ENCODE measurements at places on chromosomes 7 and 10.

- H3K27ac ChIP-seq, result no peak overlapping the region
- no peaks in the 10 kb centered on the region for H3K36me3 ChIP-seq
- peak; percentile 38 for DNase-seq
- no peak overlapping the region for H3K4me3 ChIP-seq
- no peaks in the 10 kb centered on the region for H3K4me1 ChIP-seq
These were observed 129.4 kb downstream of the SLC16A9 start for GRCh38 chr10:59580026-59580863.

GRCh38 chr7:121329191-121330052, 622 bp downstream of the WNT16 start:
- DNase-seq, result peak; percentile 38
- no peaks in the 10 kb centered on the region for H3K36me3 ChIP-seq

DNA sequence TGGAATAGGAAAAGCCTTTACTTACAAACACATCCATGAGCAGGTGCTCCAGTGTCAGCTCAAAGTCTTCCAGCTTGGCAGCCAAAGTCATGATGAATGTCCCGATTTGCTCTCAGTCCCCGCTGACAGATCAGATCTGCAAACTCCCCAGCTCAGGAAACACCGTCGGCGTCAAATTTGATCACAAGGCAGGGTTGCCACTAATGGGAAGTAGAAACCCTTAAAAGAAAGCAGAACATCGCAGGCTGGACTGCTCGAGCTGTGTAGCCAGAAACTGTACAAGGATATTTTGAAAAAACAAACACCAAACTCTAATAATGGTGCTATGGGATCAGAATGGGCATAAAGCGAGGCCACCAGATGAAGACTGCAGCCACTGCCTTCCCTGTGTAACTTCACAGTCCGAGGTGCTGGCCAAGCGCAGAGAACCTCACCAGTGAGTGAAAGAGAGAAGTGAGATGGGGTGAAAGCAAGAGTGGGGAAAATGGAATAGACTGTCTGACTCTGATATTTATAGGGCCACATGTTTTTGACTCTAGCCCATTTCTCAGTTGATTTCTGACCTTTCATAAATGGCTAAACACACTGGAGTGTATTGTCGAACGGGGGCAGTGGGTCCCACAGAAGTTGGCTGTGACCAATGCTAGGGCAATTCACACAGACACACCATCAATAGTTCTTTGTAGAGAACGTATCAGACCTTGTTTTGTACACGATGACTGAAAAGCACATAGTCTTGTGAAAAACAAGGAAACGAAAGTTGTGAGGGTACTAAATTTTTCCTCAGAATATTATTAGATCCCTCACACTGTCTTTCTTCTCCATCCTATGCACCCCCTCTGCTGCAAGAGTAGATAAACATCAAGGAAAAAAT, 306.2 kb downstream of the FRMD4A start:
- H3K36me3 ChIP-seq, result no peaks in the 10 kb centered on the region
- H3K27me3 ChIP-seq, result peaks cover 7% of the 10 kb centered on the region
- no peak overlapping the region for H3K4me3 ChIP-seq
- DNase-seq, result peak; percentile 37
- H3K4me1 ChIP-seq, result peaks cover 12% of the 10 kb centered on the region

DNA sequence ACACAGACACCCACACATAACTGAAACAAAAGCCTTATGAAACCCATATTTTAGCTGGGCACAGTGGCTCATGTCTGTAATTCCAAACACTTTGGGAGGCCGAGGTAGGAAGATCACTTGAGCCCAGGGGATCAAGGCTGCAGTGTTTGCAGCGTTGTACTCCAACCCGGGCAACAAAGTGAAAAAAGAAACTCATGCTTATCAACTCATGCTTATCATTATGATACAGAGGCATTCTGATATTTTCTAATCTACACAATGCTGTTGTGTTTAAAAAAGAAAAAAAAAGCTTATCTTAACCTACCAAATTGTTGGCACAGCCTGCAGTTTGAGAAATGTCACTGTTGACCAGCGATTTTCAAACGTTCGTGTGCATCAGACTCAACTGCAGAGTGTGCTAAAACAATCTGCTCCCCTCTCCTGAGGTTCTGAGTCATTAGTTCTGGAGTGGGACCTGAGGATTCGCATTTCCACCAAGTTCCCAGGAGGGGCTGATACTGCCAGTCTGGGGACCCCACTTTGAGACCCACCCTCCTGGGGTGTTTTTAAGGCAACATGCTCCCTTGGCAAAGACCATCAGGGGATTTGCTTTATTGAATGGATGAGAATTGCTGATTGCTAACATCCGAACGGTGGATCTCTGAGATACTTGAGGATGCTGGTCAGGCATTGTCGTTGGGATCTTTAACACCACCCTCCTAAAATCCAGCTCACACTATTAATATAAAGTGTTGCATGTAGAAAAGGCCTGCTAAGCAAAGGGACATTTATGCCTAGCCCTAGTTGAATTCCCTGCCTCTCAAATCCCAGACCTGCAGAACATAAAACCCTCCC, 16.2 kb downstream of the CHST3 start:
- no peaks in the 10 kb centered on the region for H3K27me3 ChIP-seq
- no peaks in the 10 kb centered on the region for H3K4me1 ChIP-seq
- H3K36me3 ChIP-seq, result no peaks in the 10 kb centered on the region

Measured in common myeloid progenitor, CD34-positive (primary cell).